ENCODE measurements at places on chromosomes 2 and 18. TPM values are rescaled to one million over a fixed set of nuclear protein-coding genes. Genes with fewer than 3 reads are reported as not detected.

GRCh38 chr18:24910221-24910620 is 441.7 kb downstream of the ZNF521 start:
- DNase-seq, result no peak

GRCh38 chr2:26086155-26086637 is 52.3 kb downstream of the RAB10 start:
- no peak for DNase-seq

DNA sequence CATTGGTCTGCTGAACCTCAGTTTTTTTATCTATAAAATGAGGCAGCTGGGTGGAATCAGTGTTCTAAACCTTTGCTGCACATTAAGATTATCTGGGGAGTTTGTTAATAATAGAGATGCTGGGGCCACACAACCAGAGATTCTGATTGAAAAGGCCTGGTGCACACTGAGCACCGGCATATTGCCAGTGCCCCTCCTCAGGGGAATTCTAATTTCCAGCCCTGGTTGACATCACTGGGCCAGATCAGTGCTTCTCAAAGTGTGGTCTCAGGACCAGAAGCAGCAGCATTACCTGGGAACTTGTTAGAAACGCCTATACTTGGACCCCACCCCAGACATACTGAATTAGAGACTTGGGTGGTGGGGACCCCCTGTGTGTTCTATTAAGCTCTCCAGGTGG is 112.5 kb downstream of the SETBP1 start:
- no peak for DNase-seq

The FBXO36 gene
- polyA plus RNA-seq, result 3.8 TPM

DNA sequence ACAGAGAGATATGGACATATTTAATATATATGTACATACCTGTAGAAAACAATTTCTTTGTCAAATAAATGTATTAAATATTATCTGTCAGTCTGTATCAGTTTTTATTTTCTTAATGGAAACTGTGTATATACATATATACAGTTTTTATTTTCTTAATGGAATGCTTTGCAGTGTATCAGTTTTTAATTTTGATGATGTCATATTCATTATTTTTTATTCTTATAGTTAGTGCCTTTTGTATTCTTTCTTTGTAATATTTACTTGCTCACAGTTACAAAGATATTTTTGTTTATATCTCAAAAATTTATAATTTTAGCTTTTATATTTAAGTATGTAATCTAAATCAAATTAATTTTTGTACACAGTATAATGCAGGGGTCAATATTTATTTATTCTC is 20.6 kb downstream of the KCNH7 start:
- DNase-seq, result no peak
